ENCODE measurements at places on chromosomes 2 and 18.

- DNase-seq = no peak
Observed at GRCh38 chr2:65608916-65609315, 176.5 kb upstream of the SPRED2 start.

DNA sequence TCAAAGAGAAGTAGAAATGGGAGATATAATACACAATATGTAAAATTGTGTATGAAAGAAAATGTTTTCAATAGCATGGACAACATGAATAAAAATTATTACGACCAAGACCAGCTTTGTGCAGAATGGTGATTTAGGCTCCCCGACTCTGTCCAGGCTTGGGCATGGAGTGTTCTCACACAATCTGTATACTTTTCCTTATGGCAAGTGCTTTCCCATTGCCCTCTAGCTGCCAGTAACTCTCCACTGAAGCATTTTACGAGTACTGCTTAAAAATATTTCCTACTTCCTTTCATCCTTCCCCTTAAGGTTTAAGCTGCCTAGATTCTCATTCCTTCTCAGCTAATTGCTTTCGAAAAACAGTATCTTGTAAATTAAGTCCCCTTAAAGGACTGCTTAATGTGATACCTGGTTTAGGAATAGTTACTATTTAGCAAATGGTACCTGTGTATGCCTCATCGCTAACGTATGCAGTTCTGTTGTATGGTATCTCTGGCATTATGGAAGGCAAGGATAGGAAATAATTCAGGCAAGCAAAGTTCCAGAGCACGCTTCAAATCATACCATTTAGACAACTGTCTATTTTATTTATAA, 714.6 kb downstream of the ERBB4 start:
- no peak for DNase-seq

- no peak for DNase-seq
Observed at GRCh38 chr18:58756596-58757240, 85.5 kb downstream of the MALT1 start.

DNA sequence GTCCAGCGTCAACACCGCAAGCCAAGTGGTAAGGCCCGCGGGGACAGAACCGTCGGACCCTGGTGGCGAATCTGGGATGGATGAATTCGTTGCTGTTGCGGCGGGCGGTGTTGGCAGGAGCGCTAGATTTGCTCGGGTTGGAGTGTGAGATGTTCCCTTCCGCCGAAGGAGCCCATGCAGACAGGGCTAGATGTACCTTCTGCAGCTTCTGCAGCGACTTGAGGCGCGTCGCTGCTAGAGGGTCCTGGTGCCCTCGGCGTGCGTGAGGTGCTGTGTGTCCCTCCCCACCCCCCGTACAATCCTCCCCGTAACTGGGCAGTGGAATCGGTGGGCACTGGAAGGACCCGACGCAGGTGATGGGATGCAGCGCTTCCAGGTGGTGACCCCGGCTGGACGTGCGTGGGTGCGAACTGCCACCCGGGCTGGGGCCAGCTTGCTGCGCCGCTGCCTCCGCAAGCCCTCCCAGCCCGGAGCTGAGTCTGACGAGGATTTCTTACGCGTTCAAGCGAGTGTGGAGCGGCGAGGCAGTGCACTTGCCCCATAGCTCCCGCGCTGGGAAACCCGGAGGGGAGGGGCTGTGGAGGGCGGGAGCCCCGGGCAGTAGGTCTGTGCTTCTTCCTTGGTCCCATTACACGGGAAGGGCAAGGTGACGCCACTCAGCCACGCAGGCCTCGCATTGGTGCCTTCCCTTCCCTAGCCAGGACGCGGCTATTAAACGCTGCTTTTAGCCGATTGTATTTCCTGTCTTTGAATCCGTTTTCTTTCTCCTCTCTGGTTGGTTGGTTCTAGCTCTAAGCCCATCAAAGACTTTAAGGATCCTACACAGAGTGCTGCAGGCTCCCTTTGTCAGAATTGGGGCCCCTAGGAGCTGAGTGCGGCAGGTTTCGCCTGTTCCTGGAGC, 34.2 kb downstream of the CHRNA1 start:
- peak; percentile 49 for DNase-seq

GRCh38 chr2:113010088-113010487, 4.8 kb downstream of the IL36A start:
- no peak for DNase-seq

- no peak for DNase-seq
Observed at GRCh38 chr2:210686401-210686800, 130.0 kb downstream of the CPS1 start.

- DNase-seq = no peak
Observed at GRCh38 chr2:191276792-191277465, 31.7 kb downstream of the MYO1B start.

- no peak for DNase-seq
Observed at GRCh38 chr2:116411211-116411610, 1403.3 kb upstream of the DDX18 start.

DNA sequence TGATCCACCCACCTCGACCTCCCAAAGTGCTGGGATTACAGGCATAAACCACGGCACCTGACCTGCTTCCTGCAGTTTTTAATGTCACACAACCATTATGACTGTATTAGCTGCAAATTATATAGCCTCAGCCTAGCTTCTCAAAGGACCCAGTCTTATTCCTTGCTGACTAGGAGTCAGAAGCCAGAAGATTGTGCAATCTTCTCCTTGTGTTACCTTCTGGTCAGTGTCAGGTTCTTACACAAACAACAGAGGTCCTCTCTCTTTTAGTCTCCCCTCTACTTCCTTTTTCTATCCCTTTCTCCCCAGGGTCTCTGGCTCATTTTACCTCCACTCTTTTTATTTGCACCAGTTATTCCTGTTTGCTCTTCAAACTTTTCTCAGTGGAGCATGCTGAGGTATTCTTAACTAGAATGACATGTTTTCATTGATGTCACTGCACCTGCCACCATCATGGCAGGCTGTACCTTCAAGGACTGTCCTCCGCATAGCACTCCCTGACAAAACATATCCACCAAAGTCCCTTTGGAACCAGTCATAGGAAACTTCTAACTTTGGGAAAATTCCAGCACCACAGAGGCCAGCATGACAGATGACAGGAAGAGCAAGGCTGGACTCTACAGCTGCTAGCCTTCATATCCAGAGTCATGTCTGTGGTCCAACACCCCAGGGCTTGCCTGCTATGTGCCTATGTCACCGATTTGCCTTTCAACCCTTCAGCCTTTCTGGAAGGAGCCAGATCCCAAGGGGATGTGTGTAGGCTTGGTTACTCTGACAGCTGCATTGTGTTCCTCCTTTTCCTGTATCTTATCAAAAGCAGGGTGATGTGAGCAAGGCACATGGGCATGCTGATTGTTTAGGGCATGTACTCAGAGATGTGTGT, 45.2 kb upstream of the EPC2 start:
- DNase-seq = no peak

DNA sequence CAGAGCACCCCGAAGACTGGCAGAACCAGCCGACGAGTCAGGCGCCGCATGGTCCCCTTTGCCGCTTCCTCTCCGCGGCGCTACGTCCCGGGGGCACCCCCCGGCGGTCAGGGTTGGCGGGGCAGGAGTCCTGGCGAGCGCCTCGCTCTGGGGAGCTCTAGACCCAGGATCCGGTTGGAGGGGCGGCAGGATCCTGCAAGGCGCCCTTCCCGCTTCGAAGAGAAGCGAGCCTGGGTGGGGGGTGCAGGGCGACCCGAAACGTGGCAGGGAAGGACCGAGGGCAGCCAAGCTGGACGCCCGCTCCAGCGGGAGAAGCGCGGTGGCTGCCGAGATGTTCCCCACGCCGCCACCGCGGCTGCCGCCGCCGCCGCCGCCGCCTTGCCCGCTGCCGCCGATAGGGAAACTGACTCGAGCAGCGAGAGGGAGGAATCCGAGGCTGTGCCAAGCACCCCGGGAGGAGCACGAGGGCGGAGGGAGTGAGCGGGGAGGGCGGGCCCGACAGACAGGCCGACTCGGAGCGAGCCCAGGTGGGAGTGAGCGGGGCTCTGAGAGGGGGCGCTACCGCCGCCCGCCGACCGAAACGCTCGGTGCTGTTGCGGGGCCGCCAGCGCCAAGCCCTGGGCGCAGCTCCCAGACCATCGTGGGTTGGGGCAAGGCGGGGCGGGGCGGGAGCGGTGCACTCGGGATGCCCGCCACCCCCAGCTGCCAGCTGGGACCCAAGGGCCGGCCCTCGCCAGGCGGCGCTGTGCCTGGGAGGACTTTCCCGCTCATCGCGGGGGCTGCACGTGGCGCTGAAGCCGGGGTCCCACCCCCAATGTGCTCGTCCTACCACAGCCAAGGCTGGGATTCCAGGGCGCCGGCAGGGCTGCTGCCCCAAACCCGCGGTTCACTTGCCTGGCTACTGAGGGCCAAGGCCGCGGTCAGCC, at the start of gene GALNT14:
Gene GALNT14 (minus strand): TSS at position 404 of the 926 bp plus-strand sequence. CDS start 354 bp downstream, at position 50.
- DNase-seq = peak; percentile 29

GRCh38 chr2:112728378-112729175, 7.8 kb downstream of the NT5DC4 start:
- DNase-seq = no peak

DNA sequence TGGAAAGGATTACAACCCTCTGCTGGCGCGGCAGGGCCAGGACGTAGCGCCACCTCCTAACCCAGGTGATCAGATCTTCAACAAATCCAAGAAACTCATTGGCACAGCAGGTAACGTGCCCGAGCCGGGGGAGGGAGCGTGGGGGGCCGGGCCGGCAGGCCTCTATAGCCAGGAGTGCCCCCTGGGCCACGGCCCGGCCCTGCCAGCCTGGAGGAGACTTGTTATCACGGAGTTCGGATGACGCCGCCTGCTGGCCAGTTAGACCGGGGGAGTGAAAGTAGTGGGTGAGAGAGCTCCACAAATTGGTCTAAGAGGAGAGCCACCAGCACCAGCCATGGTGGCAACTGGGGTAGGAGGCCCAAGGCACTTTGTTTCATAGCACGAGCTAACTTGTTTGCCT, 8.6 kb upstream of the TMEM214 start:
- no peak for DNase-seq

- DNase-seq = no peak
Observed at GRCh38 chr2:31324016-31324633, 90.2 kb downstream of the EHD3 start.

DNA sequence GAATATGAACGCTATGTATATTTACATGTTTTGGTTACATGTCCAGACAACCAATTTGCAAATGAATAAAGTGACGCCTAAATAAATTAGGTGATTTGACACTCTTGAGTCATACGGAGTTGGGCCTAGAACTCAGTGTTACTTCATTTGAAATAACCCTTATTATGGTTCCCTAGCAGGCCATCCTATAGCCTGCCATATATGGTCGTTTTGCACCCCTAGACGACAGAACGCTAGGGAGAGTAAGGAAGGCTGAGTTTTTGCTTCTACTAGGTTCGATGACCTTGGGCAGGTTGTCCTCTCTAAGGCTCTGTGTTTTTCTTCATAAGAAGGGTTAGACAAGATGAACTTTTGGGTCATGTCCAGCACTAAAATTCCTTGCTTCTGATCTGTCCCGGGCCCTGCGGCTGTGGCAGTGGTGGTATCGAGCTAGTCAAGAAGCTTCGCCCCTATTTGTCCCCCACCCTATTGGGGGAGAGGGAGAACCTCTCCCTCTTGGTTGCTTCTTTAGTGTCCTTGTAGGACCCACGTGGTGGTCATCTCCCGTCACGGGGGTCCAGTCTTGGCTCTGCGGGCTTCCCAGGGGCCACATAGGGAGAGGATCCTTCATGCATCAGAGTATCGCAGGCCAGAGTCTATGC, 574 bp upstream of the EML4 start:
- no peak for DNase-seq

DNA sequence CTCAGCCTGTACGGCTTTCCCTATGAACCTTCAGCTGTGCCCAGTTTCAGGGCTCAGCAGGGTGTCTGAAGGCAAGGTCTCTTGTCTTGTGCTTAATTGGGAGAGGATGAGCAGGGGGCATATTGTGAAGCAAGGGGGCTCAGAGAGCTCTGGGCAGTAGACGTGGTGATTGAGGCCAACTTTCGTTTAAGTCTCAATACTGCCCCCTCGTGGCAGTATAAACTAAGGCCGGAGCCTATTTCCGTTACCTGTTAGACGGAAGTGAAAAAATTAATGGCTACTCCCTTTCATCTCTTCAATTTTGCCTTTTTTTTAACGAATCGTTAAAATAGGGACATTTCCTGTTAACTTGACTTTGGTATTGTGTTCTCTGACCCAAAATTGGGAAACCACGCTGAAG, 193.4 kb downstream of the TDRD15 start:
- no peak for DNase-seq

DNA sequence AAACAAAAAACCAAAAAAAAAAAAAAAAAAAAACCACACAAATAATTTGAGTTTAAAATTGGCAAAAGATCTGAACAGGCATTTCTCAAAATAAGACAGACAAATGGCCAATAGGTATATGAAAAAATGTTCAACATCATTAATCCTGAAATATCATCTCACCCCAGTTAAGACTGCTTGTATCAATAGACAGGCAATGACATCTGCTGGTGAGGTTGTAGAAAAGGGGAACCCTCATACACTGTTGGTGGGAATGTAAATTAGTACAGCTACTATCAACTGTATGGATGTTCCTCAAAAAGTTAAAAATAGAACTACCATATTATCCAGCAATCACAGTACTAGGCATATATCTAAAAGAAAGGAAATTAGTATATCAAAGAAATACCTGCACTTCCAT, 523.1 kb downstream of the XIRP2 start:
- no peak for DNase-seq

DNA sequence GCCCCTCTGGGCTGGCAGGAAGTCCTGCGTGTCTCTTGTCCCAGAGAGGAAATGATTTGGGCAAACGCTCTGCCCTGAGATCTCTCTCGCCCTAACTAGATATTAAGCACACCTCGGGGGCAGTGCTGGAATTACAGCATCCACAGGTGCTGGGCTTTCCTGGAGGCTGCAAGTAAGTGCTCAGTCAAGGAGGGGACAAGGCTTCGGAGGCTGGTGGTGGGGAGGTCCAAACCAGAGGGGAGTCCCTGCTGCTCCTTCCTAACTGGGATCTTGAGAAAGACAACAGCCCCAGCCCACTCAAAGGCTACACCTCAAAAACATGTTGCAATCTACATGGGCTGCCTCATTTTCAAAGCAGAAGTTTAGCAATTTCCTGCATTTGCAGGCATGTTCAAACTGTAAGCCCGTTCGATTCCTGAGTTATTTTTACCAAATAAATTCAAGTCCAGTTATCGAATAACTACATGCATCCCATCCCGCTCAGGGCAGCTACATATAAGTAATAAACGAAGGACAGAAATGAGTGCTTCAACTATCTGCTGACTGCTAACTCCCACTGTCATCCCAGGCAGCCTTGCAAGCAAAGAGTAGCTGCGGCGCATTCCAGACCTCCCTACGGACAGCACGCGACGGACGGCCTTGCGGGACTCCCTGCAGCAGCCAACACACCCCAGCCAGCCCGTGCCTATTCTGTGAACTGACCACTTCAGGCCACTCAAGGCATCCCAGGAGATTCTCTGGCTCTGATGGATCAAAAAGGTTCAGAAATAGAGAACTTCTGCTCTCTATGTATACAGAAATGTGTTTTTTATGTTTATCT, 27.5 kb downstream of the ZNF516 start:
- no peak for DNase-seq

- DNase-seq = no peak
Observed at GRCh38 chr2:124704071-124704925, 679.2 kb downstream of the CNTNAP5 start.

GRCh38 chr2:204108330-204108751, 171.8 kb downstream of the ICOS start:
- DNase-seq = peak; percentile 18

- no peak for DNase-seq
Observed at GRCh38 chr2:84846041-84846663, 34.7 kb downstream of the TRABD2A start.

Data from stimulated activated CD4-positive, alpha-beta T cell treated with anti-CD3 and anti-CD28 coated beads, Interleukin-4, amount 100 ng/mL, for 1 hour (primary cell).